Stimulated activated CD4-positive, alpha-beta T cell treated with anti-CD3 and anti-CD28 coated beads, Interleukin-1b, Interleukin-23, amount 100 ng/mL, for 1 hour (primary cell): ENCODE measurements at places on chromosomes 7 and 10.
A peak's percentile ranks its signal among the peaks of the same experiment; 100 is the strongest.

GRCh38 chr10:95221124-95221523, 27.1 kb downstream of the ACSM6 start:
- DNase-seq = no peak

- DNase-seq = no peak
Observed at GRCh38 chr10:19987931-19988330, 171.7 kb downstream of the PLXDC2 start.

DNA sequence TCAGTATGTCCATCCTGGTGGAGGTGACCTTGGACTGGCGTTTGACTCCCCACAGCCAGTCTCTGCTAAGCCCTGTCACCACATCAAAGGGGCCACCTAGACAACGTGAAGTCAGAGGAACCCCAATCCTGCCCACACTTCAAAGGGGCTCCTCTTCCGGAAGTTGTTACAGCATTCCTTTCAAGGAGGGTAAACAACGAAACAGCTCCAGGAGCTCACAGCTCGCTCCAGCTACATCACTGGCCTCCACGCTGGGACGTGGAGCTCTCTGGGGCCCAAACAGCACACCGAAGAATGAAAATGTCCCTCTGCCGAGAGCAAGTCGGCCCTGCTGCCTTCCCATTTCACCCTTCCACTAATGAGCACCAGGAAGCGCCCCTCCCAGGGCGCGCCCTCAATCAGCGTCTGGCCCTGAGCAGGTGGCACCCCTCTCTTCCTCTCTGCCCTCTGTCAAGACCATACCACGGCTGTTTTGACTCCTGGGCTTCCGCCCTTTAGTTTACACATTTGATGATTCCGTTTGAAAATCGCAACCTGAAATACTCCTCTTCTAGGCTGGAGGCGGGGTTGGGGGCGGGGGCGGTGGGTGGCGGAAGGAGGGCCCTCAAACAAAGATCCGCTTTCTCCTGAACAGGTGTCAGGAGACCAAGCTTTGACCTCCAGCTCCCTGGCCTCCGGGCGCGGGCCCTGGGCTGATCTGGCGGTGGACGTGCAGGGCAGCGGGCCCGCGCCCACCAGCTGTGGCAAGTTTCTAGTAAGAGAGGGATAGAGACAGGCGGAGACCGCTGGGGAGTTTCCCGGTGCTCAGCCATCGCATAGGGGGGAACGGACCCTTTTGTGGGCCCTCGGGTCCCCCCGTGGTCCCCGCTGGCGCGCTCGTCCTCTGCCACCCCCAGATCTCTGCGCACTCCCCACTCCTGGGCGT, 53.1 kb upstream of the KDM7A start:
- DNase-seq = no peak

DNA sequence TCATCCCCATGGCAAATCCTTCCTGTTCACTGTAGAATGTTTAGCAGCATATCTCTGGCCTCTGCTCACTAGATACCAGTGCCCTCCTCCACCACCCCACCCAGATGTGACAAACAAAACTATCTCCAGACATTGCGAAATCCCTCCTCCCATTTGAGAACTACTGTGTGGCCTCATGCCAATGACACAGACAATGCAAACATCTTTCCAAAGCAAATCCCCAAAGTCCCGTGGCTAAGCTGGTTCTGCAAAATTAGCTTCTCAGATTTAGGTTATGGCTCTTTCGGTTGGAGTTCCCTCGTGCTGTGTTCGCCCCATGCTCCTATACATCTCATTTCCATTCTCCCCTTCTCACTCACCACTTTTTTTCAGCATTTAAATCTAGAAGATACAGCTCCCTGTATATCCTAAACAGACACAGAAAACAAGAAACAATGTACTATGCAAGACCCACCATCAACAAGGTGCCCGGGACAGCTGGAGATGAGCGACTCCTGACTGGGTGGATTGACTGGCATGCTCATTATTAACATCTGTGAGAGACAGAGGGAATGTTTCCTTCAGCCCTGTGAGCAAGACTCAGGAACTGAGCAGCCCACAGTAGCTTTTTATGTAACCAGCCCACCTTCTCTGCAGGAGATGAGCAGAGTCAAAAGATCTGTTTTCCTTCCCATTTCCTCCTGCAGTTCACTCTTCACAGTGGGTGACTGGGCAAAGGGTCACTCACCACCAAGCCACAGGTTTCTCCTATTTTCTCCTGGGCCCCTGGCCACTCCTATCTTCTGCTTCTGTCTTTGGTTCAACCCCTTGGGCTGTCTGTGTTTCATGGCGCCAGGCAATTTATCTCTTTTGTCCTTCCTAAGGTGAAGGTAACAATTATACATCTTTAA, 225.7 kb upstream of the AOAH start:
- no peak for DNase-seq

DNA sequence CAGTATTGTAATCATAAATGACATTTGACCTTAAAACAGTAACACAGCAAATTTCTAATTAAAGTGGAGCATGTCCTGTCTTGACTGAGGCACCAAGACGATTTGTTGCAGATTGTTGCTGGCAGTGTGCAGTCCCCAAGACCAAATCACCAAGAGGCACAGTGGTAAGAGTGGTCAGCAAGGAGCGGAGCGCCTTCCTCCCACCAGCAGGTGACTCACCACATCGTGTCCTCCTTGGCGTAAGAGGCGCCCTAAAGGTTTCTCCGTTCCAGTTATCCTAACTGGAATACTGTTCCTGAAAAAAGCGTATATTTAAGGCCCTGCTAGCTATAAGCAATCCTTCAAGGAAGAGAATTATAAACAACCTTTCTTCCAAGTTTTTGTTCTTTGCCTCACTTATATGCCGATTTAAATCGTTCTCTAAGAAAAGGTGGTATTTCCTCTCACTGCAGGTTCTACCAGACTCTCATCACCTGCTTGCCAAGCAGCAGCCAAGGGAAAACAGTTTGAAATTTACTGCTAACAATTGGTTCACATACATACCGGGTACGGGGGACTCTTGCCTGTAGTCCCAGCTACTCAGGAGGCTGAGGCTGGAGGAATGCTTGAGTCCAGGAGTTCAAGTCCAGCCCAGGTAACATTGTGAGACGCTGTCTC, 10.7 kb upstream of the REPIN1 start:
- DNase-seq = no peak

DNA sequence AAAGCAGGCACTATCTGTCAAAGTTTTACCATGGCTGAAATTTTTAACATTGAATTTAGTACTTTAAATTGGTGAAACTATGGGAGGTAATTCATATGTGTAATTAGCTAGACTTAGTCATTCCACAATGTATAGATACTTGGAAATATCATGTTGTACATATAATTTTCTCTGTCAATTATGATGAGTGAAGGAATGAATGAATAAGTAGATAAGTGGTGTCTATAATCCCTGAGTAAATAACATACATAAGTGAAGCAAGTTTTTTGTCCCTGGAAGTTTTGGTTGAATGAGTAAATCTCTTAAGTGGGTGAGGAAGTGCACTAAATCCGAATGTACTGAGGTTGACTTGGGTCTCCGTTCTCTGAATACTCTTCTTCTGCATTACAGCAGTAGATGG, 201.0 kb downstream of the CSTF2T start:
- no peak for DNase-seq

GRCh38 chr7:148883266-148884048, 634 bp downstream of the EZH2 start:
- DNase-seq = peak; percentile 11

- no peak for DNase-seq
Observed at GRCh38 chr10:78424723-78425122, 391.1 kb downstream of the RPS24 start.

GRCh38 chr10:30742471-30742870, 112.9 kb upstream of the LYZL2 start:
- DNase-seq = no peak

GRCh38 chr7:83548250-83548649, 100.7 kb downstream of the SEMA3E start:
- no peak for DNase-seq

- no peak for DNase-seq
Observed at GRCh38 chr10:27388761-27389399, 115.2 kb upstream of the RAB18 start.

DNA sequence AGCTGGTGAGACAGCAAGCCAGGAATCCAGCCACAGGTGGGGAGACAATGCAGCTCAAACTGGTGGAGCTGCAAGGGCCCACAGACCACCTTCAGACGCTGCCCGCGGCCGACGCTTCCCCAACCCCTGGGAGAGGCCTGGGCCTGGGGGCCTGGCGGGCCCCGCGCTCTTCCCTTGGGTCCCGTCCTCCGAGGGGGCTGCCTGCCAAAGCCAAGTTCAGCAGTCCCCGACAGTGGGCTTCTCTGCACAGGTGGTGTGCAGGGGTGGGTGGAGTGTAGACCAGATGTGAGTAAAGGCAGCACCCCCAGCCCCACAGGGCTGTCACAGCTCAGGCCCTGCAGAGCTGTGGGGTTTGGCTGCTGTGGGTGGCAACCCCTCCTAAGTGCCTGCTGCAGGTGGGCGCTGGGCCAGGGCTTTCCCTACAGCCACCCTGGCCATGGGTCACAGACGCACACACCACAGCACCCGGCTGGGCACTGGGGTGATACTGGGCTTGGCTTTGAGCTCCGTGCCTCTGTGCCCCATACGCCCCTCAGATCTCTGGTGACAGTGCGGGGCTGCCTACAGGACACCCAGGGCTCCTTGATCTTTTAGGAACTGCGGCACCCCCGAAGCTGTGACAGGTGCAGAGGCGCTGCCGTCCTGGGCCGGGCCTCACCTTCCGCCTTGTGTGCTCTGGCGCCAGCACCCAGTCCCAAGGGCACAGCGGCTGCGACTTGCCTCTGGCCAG, 20.5 kb downstream of the BNIP3 start:
- DNase-seq = no peak

DNA sequence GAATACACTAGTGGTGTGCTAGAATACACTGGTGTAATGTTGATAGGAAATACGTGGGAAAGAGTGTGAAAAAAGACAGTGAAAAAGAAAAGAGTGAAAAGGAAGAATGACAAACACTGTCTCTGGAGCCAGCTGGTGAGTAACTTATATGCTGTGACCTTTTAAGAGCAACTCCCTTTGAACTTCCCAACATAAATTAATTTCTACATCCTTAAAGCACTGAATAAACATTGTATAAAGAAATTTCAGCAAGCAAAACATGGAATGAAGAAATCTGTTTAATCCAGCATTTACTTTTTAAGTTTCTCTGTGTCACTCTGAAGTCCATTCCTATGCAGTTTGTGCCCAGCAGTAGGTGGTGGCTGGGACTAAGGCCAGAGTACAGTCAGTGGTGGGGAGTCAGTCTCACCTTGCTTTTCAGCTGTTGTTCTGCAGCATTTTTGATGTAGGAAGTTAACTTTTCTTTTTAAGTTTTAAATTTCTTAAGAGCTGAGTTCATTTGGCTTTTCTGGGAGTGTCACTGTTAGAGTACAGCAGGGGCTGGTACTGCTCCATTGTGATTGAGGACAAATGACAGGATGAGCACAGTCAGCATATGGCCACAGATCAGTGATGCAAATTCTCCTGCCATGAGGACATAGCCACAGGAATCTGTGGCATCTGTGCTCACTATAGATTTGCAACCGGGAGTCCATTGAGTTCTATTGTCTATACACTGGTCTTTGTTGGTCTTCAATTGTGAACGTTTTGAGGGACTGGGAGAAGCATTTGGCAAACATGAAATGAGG, 321.8 kb downstream of the ZNF248 start:
- DNase-seq = no peak

DNA sequence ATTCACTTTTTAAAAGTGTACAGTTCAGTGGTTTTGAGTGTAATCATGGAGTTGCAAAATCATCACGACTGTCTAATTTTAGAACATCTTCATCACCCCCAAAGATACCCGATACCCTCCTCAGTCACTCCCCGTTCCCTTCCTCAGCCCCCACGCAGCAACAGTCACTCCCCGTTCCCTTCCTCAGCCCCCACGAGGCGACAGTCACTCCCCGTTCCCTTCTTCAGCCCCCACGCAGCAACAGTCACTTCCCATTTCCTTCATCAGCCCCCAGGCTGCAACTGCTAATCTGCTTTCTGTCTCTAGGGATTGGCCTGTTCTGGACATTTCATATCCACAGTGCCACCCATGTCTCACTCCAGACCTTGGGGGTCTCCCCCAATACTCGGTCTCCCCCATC, 161.6 kb upstream of the PPP2R2D start:
- no peak for DNase-seq

DNA sequence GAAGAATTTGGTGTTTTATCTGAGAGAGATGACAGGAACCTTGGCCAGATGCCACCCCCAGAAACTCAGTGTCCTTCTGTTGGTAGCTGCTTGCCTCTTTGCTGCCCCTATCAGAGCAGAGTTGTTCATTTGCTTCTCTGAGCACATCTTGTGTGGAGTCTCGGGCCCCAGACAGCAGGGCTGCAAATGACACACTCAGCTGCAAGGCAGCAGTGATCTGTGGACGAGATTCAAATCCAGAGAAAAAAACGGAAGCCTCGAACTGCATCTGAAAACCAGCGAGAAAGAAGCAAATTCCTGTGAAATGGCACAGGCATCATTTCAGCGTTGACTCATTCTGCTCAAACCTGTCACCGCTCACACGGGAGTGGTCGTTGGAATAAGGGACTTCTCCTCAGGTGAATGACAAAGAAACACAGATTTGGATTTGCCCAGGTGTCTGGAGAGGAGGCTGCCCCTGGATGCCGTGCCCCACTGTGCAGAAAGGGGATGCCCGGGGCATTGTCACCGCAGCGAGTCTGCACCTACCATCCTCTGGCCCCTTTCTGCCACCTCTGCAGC, 144.7 kb downstream of the PFKFB3 start:
- DNase-seq = peak; percentile 22

GRCh38 chr7:98922392-98923187, 44.3 kb downstream of the TRRAP start:
- DNase-seq = no peak

- no peak for DNase-seq
Observed at GRCh38 chr7:158526531-158526930, 61.1 kb downstream of the PTPRN2 start.

DNA sequence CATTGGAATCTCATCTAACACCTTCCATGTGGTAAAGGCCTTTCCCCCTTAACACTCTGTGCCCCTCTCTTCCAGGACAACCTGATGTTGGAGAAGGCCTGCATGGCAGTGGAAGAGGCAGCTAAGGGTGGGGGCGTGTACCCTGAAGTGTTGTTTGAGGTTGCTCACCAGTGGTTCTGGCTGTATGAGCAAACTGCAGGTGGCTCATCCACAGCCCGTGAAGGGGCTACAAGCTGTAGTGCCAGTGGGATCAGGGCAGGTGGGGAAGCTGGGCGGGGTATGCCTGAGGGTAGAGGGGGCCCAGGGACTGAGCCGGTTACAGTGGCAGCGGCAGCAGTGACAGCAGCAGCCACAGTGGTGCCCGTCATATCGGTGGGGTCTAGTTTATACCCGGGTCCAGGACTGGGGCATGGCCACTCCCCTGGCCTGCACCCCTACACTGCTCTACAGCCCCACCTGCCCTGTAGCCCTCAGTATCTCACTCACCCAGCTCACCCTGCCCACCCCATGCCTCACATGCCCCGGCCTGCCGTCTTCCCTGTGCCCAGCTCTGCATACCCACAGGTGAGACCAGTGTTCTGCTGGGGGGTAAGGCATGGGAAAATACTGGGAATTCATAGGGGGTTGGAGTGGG, 12.4 kb downstream of the NDST2 start:
- no peak for DNase-seq

GRCh38 chr10:102596506-102596971, 47.7 kb upstream of the TRIM8 start:
- no peak for DNase-seq
